ENCODE measurements at places on chromosomes 1 and 21.

- no peak for DNase-seq
Measured at GRCh38 chr1:180791806-180792205, 120.9 kb upstream of the KIAA1614 start.

- DNase-seq = no peak
Measured at GRCh38 chr1:196466166-196466565, 142.1 kb downstream of the KCNT2 start.

DNA sequence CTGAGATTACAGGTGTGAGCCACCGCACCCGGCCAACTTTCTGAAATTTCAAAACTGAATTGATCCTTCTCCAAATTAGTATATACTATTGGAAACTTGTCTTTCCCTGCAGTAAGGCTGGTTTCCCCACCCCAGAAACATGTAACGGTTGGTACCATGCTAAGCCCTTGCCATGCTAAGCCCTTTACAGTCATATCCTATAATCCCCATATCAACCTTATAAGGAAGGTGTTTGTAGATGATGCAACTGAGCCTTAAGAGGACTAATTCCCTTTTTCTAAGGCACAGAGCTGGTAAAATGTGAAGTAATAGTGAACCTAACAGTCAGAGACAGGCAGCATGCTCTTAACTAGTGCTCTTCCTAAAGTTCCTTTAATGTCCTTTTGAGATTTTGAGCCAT is 413.7 kb downstream of the DISC1 start:
- DNase-seq = no peak

DNA sequence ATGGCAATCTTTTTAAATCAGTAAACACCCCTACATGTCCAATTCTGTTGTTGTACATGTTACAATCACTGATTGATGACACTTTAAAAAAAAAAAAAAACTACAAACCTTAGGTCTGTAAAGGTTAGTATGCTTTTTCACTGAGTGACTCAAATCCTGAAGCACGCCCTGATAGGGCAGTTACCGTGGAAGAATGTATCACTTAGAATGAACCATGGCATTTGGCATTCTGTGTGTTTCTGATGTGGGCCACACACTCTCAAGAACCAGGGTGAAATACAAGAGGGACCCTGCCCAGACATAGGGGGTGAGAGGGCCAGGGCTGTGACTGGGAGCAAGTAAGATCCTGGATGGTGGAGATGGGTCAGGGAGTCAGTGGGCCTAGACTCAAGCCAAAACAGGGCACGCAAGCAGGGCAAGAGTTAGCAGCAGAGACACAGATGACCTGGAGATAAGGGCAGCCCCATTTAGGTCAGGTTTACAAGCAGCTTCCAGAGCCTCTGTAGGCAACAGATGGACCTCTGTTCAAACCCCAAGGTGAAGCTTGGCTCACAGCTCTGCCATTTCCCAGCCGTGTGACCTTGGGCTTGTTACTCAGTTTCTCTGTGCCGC is 47.6 kb upstream of the DMRTB1 start:
- DNase-seq = no peak

GRCh38 chr1:214318956-214319736 is 38.2 kb downstream of the SMYD2 start:
- DNase-seq = no peak

DNA sequence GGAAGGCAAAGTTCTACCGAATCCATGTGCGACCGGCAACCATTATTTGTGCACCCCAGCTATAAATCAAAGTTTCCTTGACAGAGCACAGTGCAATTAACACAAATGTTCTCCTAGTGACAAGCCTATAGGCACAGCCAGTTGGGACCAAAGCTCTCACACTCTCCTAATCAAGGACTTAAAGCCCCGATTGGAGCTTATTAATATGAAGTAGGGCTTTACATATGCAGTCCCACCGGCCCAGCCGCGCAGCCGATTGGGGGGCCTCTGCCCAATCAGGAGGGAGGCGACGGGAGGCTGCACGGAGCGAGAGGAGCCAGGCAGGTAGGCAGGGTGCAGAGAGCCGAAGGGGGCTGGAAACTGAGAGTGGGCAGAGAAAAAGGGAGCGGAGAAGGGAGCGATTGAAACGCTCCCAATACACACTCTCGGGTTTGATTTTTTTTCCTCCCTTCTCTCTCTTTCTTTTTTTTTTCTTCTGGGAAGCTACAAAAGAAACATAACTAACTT is at the start of gene ESRRG:
Gene ESRRG (minus strand): TSS at position 156 of the 507 bp plus-strand sequence. CDS start 130 bp downstream, at position 26.
- no peak for DNase-seq

GRCh38 chr1:147611021-147611426 is 59.3 kb downstream of the ACP6 start:
- DNase-seq = no peak

- peak; percentile 44 for DNase-seq
Measured at GRCh38 chr1:27388337-27389005, 4.0 kb upstream of the GPR3 start.

DNA sequence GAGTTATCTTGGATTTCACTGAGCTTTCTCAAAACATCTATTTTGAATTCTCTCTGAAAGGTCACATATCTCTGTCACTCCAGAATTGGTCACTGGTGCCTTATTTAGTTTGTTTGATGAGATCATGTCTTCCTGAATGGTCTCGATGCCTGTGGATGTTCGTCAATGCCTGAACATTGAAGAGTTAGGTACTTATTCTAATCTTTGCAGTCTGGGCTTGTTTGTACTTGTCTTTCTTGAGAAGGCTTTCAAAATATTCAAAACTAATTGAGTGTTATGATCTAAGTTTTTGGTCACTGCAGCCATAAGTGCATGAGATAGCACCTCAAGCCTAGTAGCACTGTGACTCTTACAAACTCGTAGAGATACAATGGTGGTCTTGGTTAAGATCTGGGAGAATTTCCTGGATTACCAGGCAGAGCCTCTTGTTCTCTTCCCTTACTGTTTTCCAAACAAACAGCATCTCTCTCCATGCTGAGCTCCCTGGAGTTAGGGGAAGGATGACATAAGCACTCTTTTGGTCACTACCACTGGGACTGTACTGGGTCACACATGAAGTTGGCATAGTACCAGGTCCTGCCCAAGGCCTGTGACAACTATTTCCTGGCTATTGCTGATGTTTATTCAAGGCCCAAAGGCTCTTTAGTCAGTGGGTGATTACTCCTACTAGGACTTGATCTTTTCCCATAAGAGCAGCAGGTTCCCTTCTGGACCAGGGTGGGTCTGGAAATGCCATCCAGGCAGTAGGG is 25.6 kb downstream of the SLC22A15 start:
- DNase-seq = no peak

- DNase-seq = no peak
Measured at GRCh38 chr1:206114692-206115640, 2.2 kb downstream of the AVPR1B start.

GRCh38 chr1:116164604-116165368 is 53.6 kb downstream of the MAB21L3 start:
- no peak for DNase-seq

- DNase-seq = no peak
Measured at GRCh38 chr1:29520571-29521437, 284.5 kb downstream of the PTPRU start.

DNA sequence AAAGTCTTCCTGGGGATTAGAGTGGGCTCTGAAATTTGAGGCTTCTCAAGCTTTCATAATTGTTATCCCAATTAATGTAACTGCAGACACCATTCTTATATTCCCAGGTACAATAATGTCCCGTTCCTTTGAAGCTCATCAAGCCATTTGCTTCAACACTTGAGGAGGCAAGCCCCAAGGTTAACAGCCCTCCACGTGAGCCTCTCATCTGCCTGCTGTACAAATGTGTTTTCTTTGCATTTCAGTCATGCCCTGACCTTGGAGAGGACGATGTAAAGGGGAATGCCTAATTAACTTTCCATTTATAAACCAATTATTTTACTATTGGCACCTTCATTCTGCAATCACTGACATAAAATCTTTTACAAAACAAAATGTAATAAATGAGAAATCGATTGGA is 106.3 kb downstream of the SETD4 start:
- no peak for DNase-seq

DNA sequence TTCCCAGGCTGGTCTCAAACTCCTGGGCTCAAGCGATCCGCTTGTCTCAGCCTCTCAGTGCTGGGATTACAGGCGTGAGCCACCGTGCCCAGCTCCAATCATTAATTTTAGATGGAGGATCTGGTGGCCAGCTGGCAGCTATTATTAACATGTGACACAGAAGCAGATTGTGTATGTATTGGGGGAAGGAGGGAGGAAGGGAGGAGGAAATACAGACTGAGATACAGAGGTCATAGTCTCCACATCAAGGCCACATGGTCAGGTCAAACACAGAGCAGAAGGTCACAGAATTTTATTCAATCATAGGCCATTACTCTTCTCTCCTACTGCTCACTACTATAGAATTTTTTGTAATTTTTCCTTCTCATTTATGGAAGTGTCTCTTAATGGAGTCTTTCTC is 57.9 kb upstream of the ADORA3 start:
- DNase-seq = no peak

- DNase-seq = no peak
Measured at GRCh38 chr21:28769683-28770082, 223.0 kb downstream of the LTN1 start.

DNA sequence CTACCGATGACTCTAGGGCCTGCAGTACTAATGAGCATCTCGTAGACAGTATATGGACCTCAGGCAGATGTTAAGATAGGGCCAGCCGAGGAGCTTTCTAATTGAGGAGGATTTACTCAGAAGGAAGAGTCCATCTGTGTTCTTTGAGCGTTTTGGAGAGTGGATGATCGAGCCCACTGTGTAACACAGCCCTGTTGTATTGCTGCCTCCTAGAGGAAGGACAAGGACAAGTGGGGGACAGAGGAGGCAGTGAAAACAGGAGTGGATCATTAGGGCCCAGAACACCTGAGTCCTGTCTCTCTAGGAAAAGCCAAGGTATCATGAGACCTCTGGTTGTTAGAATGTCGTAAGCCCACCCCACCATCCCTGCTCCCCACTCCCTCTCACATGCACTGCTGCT is 62.9 kb downstream of the TBX19 start:
- DNase-seq = no peak

- DNase-seq = no peak
Measured at GRCh38 chr1:91827087-91827458, 58.9 kb downstream of the TGFBR3 start.

GRCh38 chr1:27149084-27149761 is 5.7 kb downstream of the SLC9A1 start:
- DNase-seq = no peak

DNA sequence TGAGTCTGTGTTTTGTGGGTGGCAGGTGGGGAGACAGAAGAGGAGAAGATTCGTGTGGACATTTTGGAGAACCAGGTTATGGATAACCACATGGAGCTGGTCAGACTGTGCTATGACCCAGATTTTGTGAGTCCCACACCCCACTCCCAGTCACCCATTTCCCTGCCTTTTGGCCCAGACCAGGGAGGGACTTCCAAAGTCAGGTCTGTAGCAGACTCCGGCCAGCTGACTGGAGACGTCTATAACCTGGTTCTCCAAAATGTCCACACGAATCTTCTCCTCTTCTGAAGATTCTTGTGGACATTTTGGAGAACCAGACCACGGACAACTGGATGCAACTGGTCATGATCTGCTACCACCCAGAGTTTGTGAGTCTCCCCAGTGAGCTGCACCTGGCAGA is 1.6 kb downstream of the GSTM5 start:
- DNase-seq = no peak

DNA sequence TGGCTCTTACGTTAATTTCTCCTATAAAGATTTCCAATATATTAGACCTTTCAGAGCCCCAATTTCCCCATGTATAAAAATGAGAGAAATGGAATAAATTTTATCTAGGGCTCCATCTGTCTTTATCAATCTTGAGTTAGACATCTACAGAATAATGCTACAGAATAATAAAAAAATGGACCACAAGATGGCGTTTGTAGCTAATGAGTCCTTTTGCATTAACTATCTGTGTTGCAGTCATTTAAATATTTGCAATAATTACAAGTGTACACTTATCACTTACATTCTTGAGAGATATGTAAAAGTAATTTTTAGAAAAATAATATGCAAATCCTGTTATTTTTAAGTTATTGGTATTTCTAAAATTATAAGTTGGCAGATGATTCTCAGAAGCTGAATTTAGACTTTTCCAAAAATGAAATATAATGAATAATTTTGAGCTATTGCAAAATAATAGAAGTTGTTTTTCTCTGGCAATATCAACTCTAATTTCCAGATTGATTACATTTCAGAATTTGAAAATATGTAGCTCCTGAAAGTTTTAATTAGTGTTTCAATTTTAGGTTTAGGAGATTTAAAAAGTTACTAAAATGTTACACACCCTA is 87.7 kb downstream of the SNX7 start:
- DNase-seq = no peak

DNA sequence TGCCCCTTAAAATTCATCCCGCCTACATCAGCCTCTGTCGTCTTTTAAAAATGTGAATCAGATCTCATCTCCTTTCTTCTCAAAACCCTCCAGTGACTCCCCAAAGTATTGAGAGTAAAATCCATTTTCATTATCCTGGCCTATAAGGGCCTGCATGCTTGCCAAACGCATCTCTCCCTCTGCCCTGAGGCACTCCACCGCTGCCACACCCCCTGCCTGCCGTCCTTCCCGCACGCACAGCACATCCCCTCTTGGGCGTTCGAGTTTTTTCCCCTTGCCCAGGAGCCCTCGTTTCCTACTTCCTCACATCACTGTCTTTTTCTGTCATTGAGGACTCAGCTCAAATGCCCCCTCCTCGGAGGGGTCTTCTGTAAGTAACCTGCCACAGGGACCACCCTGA is 53.3 kb upstream of the MTR start:
- no peak for DNase-seq

DNA sequence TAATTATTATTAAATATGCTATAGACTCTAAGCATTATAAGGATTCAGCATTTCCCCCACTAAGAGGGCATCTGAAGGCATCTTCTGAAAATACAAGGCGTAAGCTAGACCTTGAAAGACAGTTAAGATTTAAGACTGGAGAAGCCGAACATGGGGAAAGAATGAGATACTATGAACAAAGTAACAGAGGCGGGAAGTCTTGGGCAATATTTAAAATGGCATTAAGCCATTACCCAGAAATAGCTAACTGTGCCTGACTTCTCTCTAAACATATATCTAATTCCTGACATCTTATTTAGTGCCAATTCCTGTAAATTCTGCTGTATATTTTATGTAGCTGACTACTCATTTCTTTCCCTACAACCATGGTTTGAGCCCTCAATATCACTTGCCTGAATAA is 20.9 kb downstream of the DPH5 start:
- no peak for DNase-seq

- DNase-seq = no peak
Measured at GRCh38 chr1:60152891-60153290, 79.3 kb upstream of the C1orf87 start.

DNA sequence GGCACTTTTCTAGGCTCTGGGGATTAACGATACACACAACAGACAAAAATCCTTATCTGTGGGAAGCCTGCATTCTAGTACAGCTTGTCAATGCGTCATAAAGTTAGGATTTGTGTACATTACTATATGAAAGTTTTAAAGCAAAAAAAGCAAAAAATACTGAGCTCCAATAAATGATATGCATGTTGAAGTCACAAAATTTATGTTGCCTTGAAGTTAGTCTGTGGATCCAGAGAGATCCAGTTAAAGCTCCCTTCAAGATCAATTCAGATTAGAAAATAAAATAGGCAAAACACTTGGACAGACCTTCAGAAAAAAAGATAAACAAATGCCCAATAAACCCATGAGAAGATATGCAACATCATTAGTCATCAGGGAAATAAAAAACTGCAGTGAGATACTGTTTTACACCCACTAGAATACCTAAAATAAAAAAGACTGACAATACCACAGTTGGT is 33.1 kb upstream of the KCNQ4 start:
- no peak for DNase-seq

GRCh38 chr1:67916140-67916886 is 83.0 kb upstream of the GNG12 start:
- no peak for DNase-seq

- no peak for DNase-seq
Measured at GRCh38 chr1:3807769-3808168, 11.5 kb upstream of the LRRC47 start.
